Natural killer cell (primary cell): ENCODE measurements at places on chromosomes 1 and 21. TPM values are rescaled to one million over a fixed set of nuclear protein-coding genes. Genes with fewer than 3 reads are reported as not detected.

The OR2AK2 gene
- total RNA-seq: not detected

The FAF1 gene
- total RNA-seq: 59.7 TPM

The ANGPTL1 gene
- not detected for total RNA-seq

The RNU1-4 gene
- total RNA-seq: 2,937 TPM

The SPRR2G gene
- not detected for total RNA-seq

The SYCP1 gene
- not detected for total RNA-seq

The E2F2 gene
- 2.1 TPM for total RNA-seq

The WNT9A gene
- not detected for total RNA-seq

DNA sequence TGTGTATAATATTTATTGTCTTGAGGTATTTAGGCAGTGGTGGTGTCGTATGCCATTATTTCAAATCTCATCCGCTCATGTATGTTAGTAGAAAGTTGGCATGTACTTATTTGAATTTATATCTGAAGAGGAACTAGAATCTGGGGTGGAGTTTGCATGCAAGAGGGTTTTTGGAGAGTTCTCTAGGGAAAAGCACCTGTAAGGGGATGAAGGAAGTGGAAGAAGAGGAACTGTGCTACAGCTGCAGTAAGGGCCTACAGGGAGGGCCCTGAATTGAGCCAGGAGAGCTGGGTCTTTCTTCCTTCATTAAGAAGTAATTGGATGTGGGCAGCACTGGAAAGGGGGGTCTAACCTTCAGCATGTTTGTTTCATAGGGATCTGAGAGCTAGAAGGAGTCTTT lies 197.2 kb downstream of the HMCN1 start:
- DNase-seq: no peak

- DNase-seq: no peak
These were observed 6.0 kb downstream of the KIAA0040 start for GRCh38 chr1:175186433-175187160.

- DNase-seq: no peak
These were observed 95.1 kb downstream of the WDR4 start for GRCh38 chr21:42784276-42784675.

GRCh38 chr1:12184008-12184681 lies 17.4 kb downstream of the TNFRSF1B start:
- DNase-seq: no peak

DNA sequence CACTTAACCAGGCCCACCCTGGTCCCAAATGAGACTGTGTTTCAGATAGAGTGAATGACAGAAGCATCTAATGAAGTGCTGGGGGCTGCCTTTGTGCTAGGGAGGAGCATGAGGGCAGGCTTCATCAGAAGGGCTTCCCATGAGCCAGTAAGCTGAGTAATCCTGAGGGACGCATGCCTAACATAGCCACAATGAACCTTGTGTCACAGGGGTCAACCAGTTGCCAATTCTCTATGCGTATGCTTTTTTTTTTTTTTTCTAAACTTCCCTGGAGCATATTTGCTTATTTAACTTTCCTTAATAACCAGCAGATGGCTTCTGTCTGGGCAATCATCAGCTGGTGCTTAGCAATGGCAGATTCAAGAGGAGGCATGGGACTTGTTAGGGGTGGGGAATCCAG lies 25.5 kb upstream of the CYP2J2 start:
- DNase-seq: no peak

GRCh38 chr1:5754817-5755551 lies 237.2 kb downstream of the NPHP4 start:
- DNase-seq: no peak

DNA sequence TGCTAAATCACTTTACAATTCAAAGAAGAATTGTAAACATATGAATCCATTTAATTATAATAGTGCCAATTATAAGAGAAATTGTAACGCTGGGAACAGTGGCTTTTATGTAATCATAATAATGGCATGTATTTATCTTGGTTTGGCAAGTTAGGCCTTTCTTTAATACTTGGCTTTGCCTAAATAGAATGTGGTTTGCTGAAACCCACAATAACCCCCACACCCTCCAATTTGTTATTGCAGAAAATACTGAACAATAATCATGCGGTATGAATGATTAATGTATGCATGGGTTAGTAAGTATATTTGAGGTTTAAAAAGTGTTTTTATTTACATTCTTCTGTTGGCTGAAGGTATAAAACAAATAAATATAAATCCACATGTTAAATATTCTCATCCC lies 138.2 kb downstream of the NFIA start:
- DNase-seq: no peak

- no peak for DNase-seq
These were observed 28.3 kb downstream of the GADD45A start for GRCh38 chr1:67713057-67713846.

GRCh38 chr1:224767031-224767430 lies 150.9 kb downstream of the CNIH3 start:
- DNase-seq: no peak

- DNase-seq: no peak
These were observed 115.1 kb downstream of the ETS2 start for GRCh38 chr21:38920631-38921398.

DNA sequence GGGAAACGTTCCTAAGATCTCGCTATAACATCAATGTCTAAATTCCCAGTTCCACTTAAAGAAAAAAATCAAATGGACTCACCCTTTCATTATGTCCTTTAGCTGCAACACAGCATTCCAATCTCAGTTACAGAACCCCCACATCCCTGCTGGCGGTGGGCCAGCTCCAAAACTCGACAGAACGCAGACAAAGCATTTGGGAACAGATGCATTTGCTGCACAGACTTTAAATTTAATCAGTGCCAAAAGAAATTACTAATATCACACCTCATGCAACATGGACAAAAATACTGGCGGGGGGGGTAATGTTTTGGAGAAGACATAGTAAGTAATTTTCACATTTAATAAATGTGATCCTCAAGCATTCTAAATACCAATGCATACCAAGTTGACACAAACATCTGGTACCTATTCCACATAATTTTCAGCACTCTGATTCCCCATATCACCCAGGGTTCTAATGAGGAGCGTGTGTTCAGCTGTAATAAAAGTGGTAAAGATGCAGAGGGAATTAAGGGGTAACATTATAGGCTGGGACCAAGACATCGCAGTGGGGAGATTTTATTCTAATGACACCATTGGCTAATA lies 79.7 kb downstream of the TGFBR3 start:
- no peak for DNase-seq
